GM19239 (cell line): ENCODE measurements at places on chromosomes 2 and 18.

DNA sequence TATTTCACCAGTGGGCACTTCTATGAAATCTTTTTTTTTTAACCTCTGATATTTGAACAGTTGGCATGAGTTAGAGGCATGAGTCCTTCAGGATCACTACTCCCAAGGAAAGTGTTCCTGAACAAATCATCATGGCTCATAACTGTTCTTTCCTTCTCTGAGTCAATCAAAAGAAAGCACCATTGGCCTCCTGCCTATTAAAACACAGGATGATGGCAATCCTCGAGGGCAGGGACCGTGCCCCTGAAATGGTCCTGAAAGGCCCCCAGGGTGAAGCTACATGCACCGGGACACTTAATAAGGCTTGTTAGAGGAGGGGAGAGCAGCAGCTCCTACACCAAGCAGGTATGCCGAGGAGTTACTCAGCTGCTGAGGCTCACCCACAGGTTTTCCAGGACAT, 43.5 kb downstream of the SLC14A2 start:
- DNase-seq = no peak

GRCh38 chr2:225064928-225065327, 22.7 kb upstream of the DOCK10 start:
- no peak for DNase-seq

GRCh38 chr2:195709901-195710806, 53.1 kb downstream of the SLC39A10 start:
- no peak for DNase-seq

DNA sequence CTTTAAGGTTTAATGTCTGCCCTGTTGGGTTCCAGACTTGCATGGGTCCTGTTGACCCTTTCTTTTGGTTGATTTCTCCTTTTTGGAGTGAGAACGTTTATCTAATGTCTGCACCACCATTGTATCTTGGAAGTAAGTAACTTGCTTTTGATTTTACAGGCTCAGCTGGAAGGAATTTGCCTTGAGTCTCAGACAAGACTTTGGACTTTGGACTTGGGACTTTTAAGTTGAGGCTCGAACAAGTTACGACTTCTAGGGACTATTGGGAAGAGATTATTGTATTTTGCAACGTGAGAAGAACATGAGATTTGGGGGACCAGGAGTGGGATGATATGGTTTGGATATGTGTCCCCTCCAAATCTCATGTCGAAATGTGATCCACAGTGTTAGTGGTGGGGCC, 267.7 kb downstream of the GLI2 start:
- DNase-seq = no peak

GRCh38 chr18:4181882-4182568, 273.1 kb downstream of the DLGAP1 start:
- no peak for DNase-seq

DNA sequence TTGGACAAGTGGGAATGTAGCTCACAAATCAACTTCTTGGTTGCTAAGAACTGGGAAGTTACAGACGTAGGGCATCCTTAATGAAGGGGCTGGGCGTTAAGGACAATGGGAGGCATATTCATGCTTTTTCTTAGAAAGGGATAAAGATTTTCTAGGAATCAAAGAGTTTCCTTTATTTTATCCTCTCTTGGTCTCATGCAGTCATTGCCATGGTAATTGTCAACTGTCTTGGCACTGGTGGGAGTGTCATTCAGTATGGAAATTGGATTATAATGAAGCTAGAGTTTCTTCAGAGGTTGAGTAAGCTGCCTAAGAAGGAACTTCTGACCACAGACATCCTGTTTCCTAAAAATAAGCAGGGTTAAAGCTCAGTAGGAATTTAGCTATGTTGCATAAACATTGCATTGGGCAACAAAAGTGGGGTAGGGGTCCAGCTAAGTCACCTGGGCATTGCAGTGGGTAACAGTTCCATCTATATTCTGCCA, 114.0 kb downstream of the LYPD6B start:
- DNase-seq = no peak

DNA sequence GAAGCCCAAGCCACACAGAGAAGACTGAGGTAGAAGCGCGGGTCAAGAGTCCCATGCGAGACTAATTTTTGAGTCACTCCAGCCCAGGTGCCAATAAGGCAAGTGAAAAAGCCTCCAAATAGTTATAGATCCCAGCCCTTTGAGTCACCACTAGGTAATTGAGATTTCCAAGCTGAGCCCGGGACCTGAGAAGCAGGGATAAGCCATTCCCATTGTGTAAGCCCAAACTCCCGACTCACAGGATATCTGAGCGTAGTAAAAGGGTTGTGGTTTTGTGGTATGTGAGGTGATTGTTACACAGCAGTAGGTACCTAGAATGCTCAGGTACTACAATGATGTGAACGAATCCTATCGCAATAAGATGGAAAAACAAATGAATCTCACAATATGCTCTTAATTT, 560.7 kb downstream of the DSC3 start:
- no peak for DNase-seq

GRCh38 chr2:221501883-221502269, 70.2 kb downstream of the EPHA4 start:
- DNase-seq = no peak

GRCh38 chr2:232228971-232229894, 149.3 kb upstream of the ALPP start:
- DNase-seq = no peak

GRCh38 chr2:132484144-132484543, 67.5 kb downstream of the GPR39 start:
- no peak for DNase-seq

GRCh38 chr2:224151680-224152310, 112.7 kb upstream of the SERPINE2 start:
- no peak for DNase-seq

- no peak for DNase-seq
Measured at GRCh38 chr2:110702514-110703380, 24.9 kb upstream of the BUB1 start.

- no peak for DNase-seq
Measured at GRCh38 chr2:218005028-218005427, 2.2 kb upstream of the TNS1 start.

GRCh38 chr2:233846387-233847247, 7.7 kb downstream of the HJURP start:
- DNase-seq = no peak

GRCh38 chr2:217836901-217837491, 165.8 kb downstream of the TNS1 start:
- DNase-seq = no peak

DNA sequence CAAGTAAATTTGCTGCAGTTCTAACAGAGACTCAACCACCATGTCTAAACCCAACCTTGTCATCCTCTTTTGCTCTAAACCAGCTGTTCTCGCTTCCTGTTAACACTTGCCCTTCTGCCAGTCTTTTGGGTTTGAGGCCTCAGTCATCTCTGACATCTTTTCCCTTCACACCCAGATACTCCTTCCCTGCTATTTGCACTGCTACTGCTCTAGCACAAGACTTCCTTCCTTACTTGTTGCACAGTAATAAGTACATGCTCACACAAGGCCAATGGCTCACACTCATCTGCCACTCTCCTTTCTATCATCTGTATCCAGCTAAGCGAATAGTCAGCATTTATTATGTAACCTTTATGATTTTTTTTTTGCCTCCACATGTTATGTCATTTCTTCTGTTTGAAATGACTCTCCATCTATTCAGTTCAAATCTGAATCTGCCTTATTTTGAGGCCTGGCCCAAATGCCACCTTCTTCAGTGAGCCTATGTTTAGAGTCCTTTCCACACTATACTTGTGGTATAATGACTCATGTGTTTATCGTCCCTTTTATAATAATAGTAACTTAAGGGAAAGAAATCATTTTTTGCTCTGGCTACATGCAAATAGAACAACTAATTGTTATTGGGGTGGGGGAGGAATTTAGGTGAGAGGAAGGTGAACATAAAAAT, 22.5 kb upstream of the CDKL4 start:
- DNase-seq = no peak

DNA sequence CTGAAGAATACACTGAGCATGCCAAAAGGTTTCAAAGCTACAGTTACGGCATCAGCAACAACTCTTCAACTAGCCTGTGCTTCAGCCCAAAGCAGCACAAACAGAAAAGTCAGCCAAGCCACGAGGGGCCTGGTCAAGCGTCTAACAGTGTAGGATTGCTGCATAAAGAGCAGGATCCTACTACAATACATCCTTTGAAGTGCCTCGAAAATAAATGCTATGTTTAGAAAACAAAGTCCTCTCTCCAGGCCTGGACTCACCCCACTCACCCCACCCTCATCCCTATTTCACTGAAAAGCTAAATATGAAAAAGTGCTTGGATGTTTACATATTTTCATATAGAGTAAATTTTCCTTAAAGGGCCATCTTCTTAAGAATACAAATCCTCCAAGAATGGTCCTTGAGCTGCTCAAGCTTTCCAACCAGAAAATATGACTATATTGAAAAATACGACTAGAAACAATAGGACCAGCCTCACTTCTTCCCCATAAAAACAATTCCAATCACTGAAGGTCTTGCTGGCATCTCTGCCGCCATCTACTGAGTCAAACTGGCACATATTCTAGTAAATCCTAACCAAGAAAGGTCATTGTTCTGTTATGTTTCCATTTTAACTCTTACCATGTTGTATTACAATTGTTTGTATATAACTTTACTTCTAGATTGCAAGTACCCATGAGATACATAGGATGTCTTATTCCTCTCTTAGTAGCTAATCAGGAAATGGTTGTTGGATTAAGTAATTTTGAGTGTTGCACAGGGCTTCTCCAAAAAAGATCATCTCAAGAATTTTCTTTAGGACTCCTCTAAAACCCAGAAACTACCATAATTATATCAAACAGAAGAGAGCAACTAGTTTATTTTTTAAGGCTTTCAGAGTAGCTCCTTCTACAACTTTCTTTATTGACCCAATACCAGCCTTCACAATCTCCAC, 63.6 kb downstream of the CLHC1 start:
- peak; percentile 9 for DNase-seq

DNA sequence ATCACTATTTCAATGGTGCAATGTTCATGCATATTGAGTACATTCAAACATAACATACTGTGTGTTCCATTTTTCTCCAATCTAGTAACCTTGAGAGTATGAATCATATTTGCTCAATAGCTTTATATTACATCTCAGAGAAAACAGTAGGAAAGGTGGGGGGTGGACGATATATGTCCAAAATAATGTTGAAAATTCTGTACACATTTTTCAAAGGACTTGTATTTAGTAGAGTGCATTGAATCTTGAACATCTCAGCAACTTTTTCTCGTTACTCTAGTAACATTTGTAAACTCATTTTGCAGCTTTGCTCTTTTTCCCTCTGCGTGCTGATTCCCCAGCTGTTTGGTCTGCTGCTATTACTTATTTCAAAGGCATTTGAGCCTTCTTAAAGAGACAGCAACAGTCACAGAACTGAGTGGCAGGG, 1487.0 kb downstream of the LRP1B start:
- DNase-seq = no peak

DNA sequence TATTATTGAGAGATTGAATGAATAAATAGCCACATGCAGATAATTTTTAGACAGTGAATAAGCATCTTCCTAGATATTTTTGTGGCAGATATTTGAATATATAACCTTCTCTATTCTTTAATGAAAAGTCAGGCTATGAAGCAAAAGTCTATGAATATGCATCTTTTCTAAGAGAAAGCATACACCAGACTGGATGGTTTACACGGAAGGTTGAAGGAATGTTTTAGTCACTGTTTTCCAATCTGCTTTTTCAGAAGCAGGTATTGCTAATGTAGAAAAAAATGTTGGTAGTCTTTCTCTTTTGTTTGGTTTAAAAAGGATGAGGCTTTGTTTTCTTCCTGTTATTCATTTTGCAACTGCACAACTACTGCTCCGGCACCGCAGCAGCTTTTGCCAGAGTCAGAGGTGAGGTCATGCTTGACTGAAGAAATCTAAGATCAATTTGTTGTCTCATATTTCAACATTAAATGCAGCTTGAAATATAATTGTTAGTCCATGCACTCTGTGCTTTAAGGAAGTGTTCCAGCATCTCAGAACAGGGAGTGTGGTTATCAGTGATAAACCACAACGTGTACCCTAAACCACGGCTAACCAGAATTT, 1540.8 kb upstream of the PIK3C3 start:
- no peak for DNase-seq

- no peak for DNase-seq
Measured at GRCh38 chr2:11809586-11810236, 63.3 kb downstream of the LPIN1 start.

- no peak for DNase-seq
Measured at GRCh38 chr2:23757686-23758433, 169.1 kb downstream of the ATAD2B start.

DNA sequence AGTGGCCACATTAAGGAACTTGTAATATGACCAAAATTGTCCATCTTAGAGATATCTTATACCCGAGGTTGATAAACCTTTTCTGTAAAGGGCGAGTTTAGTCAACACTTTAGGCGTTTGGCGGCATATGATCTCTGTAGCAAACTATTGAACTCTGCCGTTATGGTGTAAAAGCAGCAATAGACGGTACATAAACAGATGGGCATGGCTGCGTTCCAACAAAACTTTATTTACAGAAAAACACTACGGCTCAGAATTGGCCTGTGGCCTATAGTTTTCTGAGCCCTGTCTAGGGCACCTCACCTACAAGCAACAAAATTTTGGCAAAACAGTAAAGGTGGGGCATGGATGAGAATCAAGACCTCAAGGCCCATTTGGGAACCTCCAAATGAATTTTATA, 121.9 kb upstream of the HAAO start:
- no peak for DNase-seq

DNA sequence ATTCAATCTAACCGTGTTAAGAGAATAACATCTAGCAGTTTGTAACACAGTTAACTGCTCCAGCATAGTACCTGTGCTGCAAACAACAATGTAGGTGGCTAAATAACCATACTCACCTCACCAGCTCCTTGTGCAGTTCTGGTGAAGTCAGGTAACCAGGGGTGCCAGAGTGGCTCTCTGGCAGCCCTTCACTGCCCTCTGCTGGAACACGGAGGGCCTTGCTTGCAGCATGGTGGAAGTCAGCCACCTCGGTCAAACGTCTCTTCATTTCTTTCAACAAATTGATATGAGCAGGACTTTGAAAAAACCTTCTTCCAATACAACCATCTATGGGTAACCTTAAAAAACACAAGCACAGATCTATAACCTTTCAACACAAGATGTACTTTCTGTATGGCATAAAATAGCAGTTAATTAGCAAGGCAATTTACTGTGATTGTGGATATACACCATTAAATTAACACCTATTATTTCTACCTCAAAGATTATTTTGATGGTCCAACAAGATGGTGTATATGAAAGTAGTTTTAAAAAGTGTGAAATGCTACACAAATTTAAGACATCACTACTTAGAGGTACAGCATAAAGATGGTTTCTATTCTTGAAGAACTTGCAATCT, 56.6 kb downstream of the EPG5 start:
- peak; percentile 47 for DNase-seq

GRCh38 chr2:203105996-203106395, 91.3 kb downstream of the NBEAL1 start:
- no peak for DNase-seq

GRCh38 chr2:158993721-158994587, 25.5 kb downstream of the TANC1 start:
- no peak for DNase-seq

DNA sequence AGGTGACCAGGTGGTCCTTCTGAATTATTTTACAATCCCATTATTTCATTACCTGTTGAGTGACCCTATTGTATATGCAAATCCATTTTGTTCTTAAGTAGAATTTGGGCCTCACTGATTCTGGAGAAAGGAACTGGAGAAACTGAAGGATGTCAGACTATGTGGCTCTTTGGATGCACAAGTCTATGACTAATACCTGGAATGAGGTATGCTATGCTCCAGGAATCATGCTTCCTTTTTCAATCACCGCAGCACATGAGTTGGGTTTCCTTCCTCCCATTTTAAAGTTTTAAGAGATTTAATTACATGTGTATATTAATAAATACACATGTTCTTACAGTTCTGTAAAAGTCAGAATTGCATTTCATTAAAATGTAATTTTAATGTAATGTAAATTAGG, 253.9 kb upstream of the VWC2L start:
- DNase-seq = no peak
